ENCODE measurements at places on chromosomes 6 and 20.

DNA sequence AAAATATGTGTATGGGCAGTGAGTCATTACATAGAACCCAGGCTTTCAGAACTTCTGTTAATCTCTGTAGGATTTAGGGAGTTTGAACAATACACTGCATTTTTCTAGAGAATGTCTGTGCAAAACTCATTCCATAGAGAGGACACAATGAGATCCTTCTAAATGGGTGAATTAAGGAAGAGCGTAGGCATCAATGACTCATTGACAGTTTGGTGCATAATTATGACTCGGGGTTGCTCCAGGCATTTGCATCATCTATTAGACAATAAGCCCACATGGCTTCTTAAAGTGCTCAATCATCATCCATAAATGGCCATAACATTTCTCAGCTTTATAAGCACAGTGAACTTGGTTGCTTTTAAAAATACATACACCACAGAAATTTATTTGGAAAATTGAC, 625.5 kb downstream of the CDH26 start:
- peak; percentile 9 for DNase-seq

DNA sequence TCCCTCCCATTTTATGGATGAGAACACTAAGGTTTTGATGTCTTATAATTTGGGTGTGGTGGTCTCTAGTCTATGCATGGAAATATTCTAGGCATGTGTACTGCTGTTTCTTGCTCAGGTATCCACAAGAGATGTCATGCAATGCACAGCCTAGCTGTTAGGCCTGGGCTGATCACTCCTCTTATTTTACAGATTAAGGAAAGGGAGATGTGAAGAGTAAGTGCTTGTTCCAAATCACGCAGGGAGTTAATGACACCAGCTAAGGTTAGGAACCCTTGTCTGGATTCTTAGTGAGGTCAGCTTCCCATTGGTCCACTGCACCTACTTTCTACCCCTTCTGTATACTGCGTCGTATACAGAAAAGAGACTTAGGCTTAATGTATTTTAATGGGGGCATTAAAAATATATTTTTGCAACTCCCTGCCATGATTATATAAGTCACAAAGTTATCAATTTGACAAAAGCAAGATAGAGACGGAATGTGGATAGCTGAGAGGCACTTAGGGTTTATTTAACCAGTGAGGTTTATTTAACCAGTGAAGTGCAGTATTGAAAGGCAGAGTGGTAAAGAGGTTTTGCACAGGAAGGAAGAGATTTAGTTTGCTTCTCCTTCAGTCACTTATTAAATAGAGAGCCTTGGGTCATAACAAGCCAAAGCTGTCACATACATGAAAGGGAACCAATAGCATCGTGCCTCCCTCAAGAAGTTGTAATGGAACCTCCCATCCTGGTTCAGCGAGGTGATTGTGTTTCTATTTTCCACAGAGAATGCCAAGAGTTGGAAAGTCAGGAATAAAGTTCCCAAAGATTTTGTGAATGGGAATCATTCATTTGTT, 95.0 kb upstream of the FAM184A start:
- DNase-seq, result no peak

DNA sequence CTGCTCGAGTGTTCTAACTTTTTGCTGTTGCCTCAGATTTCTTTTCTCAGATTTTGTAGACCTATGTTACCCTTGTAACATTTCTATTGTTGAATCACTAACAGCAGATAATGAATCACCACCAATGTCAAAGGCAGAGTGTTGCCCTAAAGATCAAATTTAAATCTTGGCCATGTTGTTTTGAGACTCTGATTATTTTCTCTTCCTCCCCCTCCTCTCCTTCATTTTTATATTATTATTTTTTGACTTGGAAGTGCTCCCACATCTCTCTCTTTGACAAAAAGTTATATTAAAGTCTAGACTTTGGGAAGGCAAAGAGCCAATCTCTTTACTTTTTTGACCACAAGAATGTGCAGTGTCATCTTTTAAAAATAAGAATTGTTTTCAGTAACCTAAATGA, 422.7 kb downstream of the NKAIN2 start:
- peak; percentile 11 for DNase-seq

DNA sequence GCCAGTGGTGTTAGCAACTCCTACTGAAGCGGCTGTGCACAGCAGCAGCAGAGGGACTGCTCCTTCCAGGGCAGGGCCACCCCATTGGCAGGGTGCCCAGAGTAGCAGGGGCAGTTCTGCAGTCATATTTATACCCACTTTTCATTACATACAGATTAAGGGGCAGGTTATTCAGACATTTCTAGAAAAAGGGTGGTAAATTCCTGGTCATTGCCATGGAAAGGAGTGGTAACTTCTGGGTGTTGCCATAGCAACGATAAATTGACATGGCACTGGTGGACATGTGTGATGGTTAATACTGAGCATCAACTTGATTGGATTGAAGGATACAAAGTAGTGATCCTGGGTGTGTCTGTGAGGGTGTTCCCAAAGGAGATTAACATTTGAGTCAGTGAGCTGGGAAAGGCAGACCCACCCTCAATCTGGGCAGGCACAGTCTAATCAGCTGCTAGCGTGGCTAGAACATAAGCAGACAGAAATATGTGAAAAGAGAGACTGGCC, 45.0 kb downstream of the IYD start:
- no peak for DNase-seq

- no peak for DNase-seq
Measured at GRCh38 chr20:6058684-6059295, 4.9 kb upstream of the LRRN4 start.

DNA sequence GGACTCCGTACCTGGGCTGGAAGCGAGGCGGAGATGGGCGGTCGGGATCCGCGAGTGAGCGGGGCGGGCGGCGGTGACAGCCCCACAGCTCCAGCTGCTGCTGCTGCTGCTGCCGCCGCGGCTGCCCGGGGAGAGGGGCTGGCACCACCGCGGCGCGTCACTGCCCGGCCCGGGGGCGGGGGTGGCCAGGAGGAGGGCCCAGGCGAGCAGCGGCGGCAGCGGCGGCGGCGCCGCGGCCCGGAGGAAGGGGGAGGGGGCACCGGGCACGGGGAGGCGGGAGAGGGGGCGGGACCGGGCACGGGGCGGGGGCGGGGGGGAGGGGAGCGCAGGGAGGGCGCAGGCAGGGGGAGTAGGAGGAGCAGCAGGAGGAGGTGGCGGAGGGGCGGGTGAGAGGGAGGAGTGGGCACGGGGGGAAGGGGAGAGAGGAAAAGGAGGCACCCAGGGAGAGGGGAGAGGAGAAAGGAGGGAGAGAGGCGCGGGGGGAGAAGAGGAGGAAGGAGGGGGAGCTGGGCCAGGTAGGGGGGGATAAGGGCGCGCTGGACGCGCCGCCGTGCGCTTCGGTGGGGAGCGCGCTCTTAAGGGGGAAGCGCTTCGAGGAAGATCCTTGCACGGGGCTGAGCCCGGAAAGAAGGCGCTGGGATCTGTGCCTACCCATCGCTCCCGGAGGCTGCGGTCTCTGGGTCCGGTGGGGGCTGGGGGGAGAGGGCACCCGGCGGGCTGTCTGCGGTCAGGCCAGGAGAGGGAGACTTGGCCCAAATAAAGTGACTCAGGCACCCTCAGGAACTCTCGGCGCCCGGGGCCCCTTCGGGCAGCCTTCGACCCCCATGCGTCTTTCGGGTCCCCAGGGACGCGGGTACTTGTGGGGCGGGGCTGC, 101.5 kb downstream of the NOL4L start:
- peak; percentile 42 for DNase-seq

- DNase-seq, result no peak
Measured at GRCh38 chr20:17029698-17030097, 197.1 kb upstream of the PCSK2 start.

GRCh38 chr6:143090314-143091044, 29.8 kb downstream of the AIG1 start:
- no peak for DNase-seq

DNA sequence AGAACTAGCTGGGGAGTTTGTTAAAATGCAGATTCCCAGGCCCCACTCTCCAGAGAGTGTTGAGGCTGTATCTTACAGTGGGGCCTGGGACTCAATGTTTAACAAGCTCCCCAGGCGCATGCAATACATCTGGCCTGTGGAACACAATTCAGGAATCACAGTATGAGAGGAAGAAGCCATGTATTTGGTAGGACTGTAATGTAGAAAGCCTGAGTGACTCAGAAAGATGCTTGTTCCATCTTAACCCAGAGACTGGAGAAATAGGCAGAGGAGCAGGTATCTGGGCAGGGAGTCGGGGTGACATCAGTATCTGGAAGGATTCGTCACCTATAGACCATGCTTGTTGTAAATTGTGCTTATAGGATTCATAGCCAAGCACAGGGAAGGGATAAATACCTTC, 90.5 kb downstream of the UNC5CL start:
- DNase-seq, result no peak

DNA sequence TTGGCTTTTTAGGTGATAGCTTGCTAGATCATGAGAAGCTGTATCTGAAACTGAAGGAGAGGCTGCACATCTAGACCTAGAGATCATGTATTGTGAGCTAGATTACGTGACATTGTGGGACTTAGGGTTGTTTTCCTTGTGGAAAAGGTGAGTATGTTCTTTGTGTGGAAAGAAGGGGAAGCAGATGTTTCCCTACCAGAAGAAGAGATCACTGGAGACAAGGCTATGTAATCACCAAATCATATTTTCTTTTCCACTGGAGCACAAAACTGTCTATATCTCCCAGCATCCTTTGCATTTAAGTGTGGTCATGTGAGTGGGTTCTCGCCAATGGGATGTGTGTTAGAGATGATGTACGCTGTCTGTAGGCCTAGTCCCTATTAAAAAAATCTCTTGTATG, 7.0 kb upstream of the EPB41L2 start:
- no peak for DNase-seq

DNA sequence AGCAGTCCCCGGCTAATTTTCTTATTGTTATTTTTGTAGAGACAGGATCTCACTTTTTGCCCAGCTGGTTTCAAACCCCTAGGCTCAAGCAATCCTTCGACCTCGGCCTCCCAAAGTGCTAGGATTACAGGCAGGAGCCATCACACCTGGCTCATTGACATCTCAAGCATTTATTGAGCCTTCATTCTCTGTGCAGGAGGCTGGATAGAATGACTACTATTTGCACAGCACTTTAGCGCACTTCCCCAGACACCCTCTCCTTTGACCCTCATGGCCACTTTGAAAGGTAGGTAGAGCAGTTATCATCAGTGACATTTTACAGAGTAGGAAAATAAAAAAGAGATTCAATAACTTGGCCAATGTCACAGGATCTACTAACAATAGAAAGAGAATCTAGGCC, 124.0 kb upstream of the STXBP5 start:
- DNase-seq, result no peak

DNA sequence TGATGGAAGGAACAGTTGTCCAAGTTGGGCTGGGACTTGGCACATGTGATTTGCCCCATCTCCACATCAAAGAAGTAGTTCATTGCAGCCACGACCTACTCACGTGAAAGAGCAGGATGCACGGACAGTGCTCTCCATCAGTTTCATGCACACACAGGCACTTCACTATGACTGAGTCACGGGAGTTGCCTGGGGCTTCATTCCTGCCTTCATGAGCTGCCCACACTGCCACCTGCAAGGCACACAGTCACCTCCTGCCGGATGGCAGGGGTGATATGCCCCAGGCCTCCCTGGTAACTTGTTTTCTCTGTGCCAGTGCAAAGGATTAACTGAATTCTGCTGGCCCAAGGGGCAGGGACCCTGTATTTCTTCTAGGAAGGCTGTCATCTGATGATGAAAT, 22.8 kb downstream of the CST5 start:
- no peak for DNase-seq

DNA sequence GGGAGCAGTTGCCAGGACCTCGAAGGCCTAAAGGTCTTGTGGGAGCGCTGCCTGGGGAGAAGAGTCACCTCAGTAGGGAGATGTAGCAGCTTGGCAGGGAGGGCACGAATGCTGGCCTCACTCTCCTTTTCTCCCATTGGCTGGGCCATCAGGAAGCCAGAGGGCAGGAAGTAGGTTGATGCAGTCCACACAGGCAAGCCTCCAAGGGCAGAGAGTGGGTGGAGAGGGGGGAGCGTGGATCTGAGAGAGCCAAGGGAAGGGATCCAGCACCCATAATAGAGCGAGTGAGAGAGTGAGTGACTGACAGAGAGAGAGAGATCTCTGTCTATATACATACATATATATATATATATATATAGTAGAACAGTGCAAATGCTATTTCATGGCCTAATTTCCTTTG, 215.3 kb upstream of the LRFN2 start:
- DNase-seq, result no peak

- DNase-seq, result peak; percentile 17
Measured at GRCh38 chr6:32298632-32299336, 72.9 kb downstream of the TSBP1 start.

- no peak for DNase-seq
Measured at GRCh38 chr6:71287038-71287437, 1.6 kb upstream of the OGFRL1 start.
